Foreskin keratinocyte (primary cell): ENCODE measurements at places on chromosomes 7 and 10.

DNA sequence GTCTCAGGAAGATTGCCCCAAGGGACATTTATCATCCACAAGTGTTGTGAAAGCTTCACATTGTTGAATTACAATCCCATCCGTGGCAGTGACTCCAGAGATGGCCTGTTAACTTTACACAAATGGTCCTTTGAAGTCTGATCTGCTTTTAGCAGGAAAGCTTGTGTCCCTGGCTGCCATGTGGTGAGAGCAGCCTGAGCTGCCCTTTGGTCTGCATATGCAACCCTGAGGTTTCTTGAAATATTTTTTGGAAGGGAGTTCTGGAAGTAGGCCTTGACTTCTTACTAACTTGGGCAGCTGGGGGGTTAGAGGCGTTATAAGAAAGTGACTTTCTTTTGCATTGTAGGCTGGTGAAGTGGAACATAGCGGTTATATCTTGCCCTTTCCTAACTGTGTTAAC, 41.3 kb upstream of the FAM180A start:
- DNase-seq: no peak

DNA sequence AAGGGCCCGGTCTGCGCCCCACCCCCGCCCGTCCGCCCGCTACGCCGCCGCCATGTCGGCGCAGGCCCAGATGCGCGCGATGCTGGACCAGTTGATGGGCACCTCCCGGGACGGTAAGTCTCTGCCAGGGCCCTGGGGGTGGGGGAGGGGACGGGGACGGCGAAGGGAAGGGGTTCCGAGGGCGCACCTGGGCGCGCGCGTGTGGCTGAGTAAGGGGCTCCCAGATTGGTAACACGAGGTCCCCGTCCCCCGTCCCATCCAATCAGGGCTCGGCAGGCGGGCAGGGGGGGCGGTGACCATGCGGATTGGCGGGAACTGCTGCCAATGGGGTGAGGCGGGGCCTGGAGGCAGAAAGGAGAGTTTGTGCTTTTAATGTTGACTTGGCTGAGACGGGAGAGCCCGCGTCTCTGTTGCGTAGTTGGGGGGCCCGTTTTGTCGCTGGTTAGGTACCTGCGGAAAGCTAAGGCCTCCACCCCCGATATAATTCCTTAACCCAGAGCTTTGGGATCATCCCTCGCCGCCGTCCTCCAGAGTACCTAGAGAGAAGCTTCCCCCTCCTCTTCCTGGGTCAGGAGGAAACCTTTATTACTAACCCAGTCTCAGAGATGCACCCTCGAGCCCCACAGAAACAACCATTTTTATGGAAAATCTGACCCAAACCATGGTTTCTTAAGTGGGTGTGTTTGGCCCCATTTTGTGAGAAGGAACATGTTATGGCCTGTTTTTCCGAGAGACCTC, 685 bp downstream of the LUC7L2 start:
- peak; percentile 84 for DNase-seq

DNA sequence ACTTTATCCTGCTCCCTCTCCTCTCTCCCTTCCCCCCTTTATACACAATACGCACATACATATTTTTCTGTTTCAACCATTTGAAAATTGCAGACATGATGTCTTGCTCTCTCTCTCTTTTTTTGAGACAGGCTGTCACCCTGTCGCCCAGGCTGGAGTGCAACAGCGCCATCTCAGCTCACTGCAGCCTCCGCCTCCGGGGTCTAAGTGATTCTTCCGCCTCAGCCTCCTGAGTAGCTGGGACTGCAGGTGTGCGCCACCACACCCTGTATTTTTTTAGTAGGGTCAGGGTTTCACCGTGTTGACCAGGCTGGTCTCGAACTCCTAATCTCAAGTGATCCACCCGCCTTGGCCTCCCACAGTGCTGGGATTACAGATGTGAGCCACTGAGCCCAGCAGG, 38.5 kb downstream of the KLHDC10 start:
- DNase-seq: no peak

DNA sequence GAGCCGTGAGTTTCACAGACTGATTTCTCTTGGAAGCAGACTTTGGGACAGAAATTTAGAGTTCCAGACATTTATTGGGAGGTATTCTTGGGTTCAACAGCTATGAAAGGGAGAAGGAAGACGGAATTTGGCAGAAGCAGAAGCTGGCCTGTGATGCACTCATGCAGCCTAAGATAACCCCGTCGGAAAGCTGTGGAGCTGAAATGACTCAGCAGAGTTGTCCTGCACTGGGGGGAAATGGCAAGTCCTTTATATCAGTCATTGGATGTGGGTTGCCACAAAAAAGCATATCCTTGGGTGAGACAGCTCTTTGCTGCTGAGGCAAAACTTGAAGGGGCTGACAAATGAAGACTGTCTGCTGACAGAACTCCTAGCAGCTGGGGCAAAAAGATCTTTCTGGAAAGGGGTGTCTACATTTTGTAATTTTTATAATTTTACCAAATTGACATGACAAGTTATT, 11.5 kb upstream of the MICU1 start:
- DNase-seq: no peak
